Umbilical cord (tissue), 2 donors: ENCODE measurements at places on chromosomes 3 and 15. TPM values are rescaled to one million over a fixed set of nuclear protein-coding genes. Genes with fewer than 3 reads are reported as not detected.

GRCh38 chr3:144511346-144511745 is 539.7 kb downstream of the DIPK2A start:
- DNase-seq: peak; percentile 51

GRCh38 chr3:39415983-39416382 is 9.5 kb downstream of the RPSA start:
- DNase-seq: no peak

DNA sequence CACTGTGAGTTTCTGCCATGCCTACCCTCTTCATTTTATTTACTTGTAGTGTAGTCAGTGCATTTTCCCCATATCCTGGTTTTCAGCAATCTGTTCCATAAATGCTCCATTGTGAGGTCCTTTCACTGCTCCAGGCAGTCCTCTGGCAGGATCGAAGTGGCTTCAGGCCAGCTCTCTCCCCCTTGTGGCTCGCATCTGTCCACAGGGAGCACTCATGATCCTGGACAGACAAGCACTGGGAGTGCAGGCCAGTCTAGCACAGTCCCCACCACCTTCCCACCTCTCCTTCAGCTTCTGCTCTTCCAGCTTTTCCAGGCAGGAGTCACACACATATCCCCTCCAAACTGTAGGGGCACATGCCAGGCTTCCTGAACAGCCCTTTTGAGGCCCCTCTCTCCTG is 173.6 kb downstream of the PPM1L start:
- DNase-seq: no peak

DNA sequence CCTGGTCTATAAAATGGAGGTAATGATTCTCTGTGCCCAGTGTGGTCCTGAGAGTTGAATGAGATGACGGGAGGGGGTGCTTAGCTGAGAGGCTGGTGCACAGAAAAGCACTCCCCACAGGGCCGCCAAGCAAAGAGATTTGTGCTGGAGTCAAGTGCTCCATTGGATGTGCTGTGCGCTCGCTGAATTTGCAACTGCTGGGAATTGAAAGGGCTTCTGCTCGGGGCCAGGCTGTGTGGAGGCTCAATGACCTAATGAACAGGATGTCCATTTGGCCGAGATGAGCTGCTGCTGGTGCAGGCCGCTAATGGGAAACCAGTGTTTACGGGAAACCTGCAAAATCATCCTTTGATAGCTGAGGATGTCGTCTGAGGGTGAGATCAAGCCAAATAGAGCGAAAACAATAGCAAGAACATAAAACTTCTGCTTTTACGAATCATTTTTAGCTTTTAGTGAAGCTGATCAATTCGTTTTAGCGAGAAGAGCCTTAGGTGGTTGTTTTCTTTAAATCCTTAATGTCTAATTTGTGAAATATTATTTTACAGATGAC is 211.7 kb downstream of the GABRG3 start:
- DNase-seq: no peak

The THRB gene
- total RNA-seq: 8.4 TPM
